ENCODE measurements at places on chromosomes 2 and 18.

GRCh38 chr2:226137201-226137811, 662.3 kb downstream of the IRS1 start:
- DNase-seq: peak; percentile 31

- DNase-seq: no peak
Observed at GRCh38 chr2:54942373-54942772, 107.9 kb downstream of the RTN4 start.

DNA sequence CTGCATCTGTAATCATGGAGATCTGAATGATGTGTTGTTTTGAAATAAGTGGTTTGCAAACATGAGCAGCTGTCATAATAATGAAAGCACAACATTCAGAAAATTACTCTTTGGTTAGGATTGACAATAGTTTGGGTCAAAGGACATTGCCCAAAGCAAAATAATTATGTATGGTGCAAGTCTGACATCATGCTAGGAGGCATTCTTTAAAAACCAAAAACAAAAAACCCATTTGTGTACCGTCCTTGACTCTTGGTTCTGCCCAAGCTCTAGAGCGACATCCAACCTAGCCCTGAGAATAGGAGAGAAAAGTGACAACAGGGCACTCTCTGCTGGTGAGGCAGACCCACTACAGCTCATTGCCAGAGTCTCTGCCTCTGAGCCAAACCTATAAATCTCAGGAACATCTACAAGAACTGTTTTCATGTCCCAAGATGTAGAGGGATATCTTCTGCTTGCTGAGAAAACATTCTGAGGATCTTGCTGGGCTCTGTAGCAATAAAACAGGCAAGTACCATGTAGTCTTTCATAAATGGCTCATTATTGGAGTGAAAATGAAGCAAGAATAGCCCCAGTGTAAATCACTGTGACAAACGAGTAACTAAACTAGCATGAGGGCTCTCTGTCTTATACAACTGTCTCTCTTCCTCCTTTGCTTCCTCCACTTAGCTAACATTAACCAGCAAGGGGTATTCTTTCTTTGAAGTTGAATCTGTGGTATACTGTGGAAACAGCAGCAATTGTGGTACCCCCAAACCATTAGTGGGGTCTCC, 266.8 kb upstream of the CXCR4 start:
- peak; percentile 47 for DNase-seq

DNA sequence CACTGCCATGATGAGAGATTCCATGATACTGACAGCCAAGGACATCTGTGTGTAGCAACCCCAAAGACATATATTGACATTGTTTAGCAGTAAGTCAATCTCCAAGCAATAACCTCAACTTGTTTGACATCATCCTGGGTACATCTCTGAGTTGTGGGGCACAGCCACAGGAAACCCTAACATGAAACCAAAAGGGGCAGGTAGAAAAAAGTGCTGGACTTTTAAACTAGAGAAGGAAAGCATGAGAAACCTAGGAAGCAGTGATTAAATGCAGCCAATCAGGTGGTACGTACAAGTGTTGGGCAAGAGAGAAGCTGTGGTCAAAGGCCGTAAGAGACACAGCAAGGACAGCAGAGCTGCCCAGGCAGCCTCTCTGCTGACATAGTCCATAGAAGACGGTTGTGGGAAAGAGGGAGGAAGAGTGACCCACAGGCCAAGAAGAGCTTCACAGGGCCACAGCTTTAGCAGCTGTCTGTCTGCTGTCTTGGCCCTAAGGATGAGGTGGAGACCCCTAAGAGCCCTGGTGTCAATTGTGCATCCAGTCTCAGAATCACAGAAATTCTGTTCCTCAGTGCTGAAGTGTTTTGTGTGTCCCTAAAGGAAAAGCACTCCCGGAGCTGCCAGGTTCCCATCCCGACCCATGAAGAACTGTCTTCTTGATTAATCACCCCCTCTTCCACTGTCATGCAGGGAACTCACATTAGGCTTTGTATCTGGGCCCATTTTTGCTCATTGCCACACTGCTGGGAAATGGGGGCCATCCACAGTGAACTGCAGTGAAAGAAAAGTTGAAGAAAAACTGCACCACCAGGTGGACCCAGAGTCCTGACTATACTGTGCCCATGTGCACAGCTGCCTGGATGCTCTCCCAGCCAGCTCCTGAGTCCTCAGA, 25.4 kb upstream of the CHN1 start:
- DNase-seq: peak; percentile 69

- DNase-seq: no peak
Observed at GRCh38 chr2:58595714-58596113, 354.6 kb upstream of the FANCL start.

- DNase-seq: peak; percentile 59
Observed at GRCh38 chr2:145040433-145040832, 520.5 kb upstream of the ZEB2 start.

DNA sequence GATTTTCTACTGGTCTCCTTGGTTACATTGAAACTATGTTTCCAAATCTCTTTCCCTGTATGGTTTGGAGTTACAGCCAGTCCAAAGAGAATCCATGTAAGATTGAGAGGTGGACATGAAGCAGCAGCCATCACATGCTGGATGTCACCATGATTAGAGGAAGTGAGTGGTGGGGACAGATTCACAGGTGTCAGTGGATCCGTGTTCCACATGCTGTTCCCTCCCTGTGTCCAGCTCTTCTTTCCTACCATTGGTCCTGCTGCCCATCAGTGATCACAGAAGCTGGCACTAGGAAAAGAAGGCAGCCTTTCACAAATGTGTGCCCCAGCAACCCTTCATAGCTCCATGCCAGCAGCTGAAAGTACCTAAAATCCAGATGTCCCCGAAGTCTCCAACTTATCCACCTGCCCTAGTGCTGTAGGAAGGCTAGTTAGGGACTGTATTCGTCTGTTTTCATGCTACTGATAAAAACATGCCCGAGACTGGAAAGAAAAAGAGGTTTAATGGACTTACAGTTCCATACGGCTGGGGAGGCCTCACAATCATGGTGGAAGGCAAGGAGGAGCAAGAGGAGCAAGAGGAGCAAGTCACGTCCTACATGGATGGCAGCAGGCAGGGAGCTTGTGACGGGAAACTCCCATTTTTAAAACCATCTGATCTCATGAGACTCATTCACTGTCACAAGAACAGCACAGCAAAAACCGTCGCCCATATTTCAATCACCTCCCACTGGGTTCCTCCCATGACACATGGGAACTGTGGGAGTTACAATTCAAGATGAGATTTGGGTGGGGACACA, 207.5 kb downstream of the INSIG2 start:
- no peak for DNase-seq

GRCh38 chr2:96517079-96517478, 11.9 kb upstream of the NEURL3 start:
- DNase-seq: no peak

GRCh38 chr2:80050246-80050645, 254.3 kb downstream of the LRRTM1 start:
- DNase-seq: no peak

DNA sequence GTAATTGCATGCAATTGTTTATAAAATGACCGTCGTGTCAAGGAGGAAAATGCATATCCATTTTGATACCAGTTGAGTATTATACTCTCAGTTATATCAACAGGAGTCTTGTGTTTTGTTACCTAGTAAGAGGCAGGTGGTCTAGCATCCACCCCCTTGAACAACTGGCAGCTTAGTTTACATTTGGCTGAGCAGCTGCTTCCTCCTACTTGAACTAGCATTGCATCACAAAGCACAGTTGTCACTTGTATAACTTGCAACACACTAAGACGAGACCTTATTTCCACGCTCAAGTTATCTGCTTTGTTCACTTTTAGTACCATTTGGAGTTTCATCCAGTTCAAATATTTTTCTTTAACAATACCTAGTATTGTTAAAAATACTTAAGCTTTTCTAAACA, 75.4 kb upstream of the UBE2E3 start:
- DNase-seq: peak; percentile 10

- DNase-seq: no peak
Observed at GRCh38 chr2:148643421-148643820, 1.1 kb upstream of the EPC2 start.
